ENCODE measurements at places on chromosomes 12 and 14. TPM values are rescaled to one million over a fixed set of nuclear protein-coding genes. Genes with fewer than 3 reads are reported as not detected.

The HCAR1 gene
- 0.16 TPM for polyA plus RNA-seq

The OTOGL gene
- polyA plus RNA-seq = 0.44 TPM

DNA sequence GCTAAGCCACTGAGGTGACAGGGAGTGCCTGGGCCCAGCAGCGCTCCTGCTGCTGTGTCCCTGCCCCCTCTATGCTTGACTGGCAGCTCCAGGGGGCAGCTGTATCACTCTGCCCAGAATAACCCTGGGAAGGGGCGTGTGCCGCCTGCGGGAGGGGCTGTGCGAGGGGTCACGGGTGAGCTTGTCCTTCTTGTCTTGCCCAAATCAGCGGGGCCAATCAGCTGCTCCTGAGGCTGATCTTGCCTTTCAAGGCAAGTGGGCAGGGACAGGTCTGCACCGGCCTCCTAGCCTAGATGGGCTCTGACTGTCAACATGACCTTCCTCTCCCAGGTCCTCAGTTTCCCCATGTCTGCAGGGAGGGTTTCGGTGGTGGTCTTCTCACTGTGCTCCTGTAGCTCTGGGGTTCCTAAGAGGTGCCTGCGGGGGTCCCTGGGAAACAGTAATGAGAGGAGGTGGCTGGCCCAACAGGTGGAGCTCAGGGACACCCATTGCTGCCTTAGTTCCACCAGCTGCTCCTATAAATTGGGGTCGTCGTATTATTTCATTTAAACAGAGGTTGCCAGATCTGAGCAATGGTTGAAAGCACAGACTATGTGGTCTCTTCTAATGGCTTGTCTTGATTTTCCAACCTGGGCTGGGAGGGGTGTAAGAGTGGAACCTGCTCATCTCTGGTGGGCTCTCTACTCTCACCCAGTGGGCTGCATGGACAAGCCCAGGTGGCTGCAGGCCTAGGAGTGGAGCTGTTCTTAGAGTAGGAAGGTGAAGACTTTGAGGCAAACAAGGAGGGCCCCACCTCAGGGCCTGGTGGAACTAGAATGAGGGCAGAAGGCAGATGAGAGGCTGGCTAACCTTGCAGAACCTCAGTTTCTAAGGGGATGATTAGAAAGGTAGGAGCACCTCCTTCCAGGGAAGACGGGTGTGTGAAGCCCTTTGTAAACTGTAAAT is 11.7 kb downstream of the RTL1 start:
- H3K36me3 ChIP-seq = no peaks in the 10 kb centered on the region
- no peak for DNase-seq
- H3K4me3 ChIP-seq = no peak overlapping the region
- H3K4me1 ChIP-seq = no peaks in the 10 kb centered on the region

- no peak for DNase-seq
- no peak overlapping the region for H3K4me3 ChIP-seq
- no peak overlapping the region for H3K27ac ChIP-seq
- H3K4me1 ChIP-seq = no peaks in the 10 kb centered on the region
Measured at GRCh38 chr12:2258025-2258424, 205.2 kb downstream of the CACNA1C start.
